ENCODE measurements at places on chromosomes 7 and 10.

- no peaks in the 10 kb centered on the region for H3K27me3 ChIP-seq
- no peaks in the 10 kb centered on the region for H3K4me1 ChIP-seq
- DNase-seq = no peak
These were observed 37.5 kb downstream of the STK32C start for GRCh38 chr10:132270256-132270655.

DNA sequence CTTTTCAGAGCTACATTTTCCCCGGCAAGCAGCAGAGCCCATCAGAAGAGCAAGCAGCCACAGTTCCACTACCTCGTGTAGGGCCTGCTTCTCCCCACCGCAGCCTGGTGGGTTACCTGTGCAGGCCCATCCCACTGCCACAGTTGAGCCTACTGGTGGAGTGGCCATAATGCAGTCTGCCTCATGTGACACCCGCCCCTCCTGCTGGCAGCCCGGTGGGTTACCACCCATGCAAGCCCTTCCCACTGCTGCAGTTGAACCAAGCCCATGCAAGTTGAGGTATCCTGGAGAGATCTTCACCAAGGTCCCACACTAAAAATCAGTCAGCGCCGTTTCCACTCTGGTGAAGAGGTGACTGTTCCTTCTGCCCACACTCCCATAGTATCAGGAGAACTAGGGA is 32.1 kb upstream of the CNNM1 start:
- no peak overlapping the region for H3K27ac ChIP-seq
- no peaks in the 10 kb centered on the region for H3K36me3 ChIP-seq
- no peaks in the 10 kb centered on the region for H3K27me3 ChIP-seq
- DNase-seq = no peak
- H3K4me1 ChIP-seq = no peaks in the 10 kb centered on the region

- no peaks in the 10 kb centered on the region for H3K27me3 ChIP-seq
- H3K36me3 ChIP-seq = no peaks in the 10 kb centered on the region
- no peak overlapping the region for H3K4me3 ChIP-seq
- H3K4me1 ChIP-seq = no peaks in the 10 kb centered on the region
These were observed 441.7 kb downstream of the TYW1 start for GRCh38 chr7:67438198-67438882.

DNA sequence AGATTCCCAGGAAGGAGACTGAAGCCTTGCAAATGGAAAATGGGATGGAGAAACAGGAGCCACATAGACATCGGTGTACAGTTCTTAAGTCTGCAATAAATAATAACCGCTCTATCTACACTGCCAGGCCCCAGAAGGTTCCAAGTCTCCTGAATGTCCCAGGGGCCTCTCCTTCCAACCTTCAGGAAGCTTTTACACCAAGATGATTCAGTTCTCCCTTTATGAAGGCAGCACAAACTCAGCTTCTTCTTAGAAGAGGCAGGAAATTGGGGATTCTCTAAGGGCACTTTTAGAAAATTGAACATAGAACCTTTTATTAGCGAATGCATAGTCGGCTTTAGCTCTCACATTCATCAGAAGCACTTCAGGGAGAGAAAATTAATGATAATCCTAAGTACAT is 130.8 kb upstream of the LYZL1 start:
- no peaks in the 10 kb centered on the region for H3K36me3 ChIP-seq
- H3K27me3 ChIP-seq = no peaks in the 10 kb centered on the region
- H3K4me1 ChIP-seq = no peaks in the 10 kb centered on the region
- H3K27ac ChIP-seq = no peak overlapping the region
- H3K4me3 ChIP-seq = no peak overlapping the region
- DNase-seq = no peak

GRCh38 chr7:80135309-80136104 is 876 bp downstream of the GNAI1 start:
- no peak overlapping the region for H3K27ac ChIP-seq
- no peak for DNase-seq
- H3K36me3 ChIP-seq = no peaks in the 10 kb centered on the region
- H3K27me3 ChIP-seq = peaks cover 3% of the 10 kb centered on the region
- no peaks in the 10 kb centered on the region for H3K4me1 ChIP-seq
- H3K4me3 ChIP-seq = no peak overlapping the region

- H3K36me3 ChIP-seq = no peaks in the 10 kb centered on the region
- H3K27ac ChIP-seq = no peak overlapping the region
- DNase-seq = no peak
- H3K4me1 ChIP-seq = peaks cover 31% of the 10 kb centered on the region
These were observed 3.8 kb upstream of the GTF2I start for GRCh38 chr7:74653686-74654181.

GRCh38 chr10:90407131-90407530 is 450.7 kb downstream of the HTR7 start:
- no peak overlapping the region for H3K4me3 ChIP-seq
- H3K27me3 ChIP-seq = no peaks in the 10 kb centered on the region
- H3K36me3 ChIP-seq = no peaks in the 10 kb centered on the region

GRCh38 chr7:14432924-14433323 is 443.5 kb upstream of the ETV1 start:
- no peaks in the 10 kb centered on the region for H3K4me1 ChIP-seq
- H3K27ac ChIP-seq = no peak overlapping the region
- no peak for DNase-seq
- no peaks in the 10 kb centered on the region for H3K27me3 ChIP-seq

GRCh38 chr10:130740166-130740565 is 571.4 kb downstream of the TCERG1L start:
- no peaks in the 10 kb centered on the region for H3K36me3 ChIP-seq
- DNase-seq = no peak
- H3K4me3 ChIP-seq = no peak overlapping the region
- no peak overlapping the region for H3K27ac ChIP-seq

- DNase-seq = no peak
- H3K36me3 ChIP-seq = no peaks in the 10 kb centered on the region
- no peak overlapping the region for H3K4me3 ChIP-seq
- H3K27me3 ChIP-seq = peaks cover 5% of the 10 kb centered on the region
- H3K27ac ChIP-seq = no peak overlapping the region
These were observed 11.5 kb upstream of the TAS2R39 start for GRCh38 chr7:143171697-143172096.

- no peak for DNase-seq
- no peak overlapping the region for H3K27ac ChIP-seq
- H3K36me3 ChIP-seq = no peaks in the 10 kb centered on the region
These were observed 16.3 kb downstream of the RBM33 start for GRCh38 chr7:155660758-155661093.

GRCh38 chr10:24086296-24087086 is 122.4 kb upstream of the KIAA1217 start:
- no peaks in the 10 kb centered on the region for H3K27me3 ChIP-seq
- no peaks in the 10 kb centered on the region for H3K36me3 ChIP-seq
- no peak overlapping the region for H3K27ac ChIP-seq
- no peak overlapping the region for H3K4me3 ChIP-seq
- no peaks in the 10 kb centered on the region for H3K4me1 ChIP-seq

GRCh38 chr10:3427347-3427746 is 254.8 kb upstream of the PITRM1 start:
- H3K27ac ChIP-seq = no peak overlapping the region
- no peaks in the 10 kb centered on the region for H3K4me1 ChIP-seq
- H3K4me3 ChIP-seq = no peak overlapping the region
- H3K27me3 ChIP-seq = no peaks in the 10 kb centered on the region

DNA sequence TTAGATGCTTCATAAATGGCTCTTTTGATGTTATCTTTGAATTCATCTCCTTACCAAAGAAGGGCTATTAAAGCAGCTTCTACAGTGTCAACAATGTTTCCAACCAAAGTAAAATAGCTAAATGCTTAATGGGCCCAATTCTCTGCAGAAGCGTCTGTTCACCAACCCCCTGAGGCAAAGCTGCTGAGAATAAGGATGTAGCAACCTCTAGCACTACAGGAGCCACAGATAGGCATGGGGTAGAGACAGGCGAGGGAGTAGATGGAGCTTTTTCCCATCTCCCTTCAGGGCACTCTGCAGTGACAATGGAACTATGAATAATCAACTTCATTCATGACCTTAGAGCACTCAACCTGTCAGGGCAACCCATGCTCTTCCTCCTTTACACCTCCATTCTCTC is 134.1 kb downstream of the FZD1 start:
- no peaks in the 10 kb centered on the region for H3K27me3 ChIP-seq
- H3K27ac ChIP-seq = no peak overlapping the region
- no peak for DNase-seq
- H3K36me3 ChIP-seq = no peaks in the 10 kb centered on the region

- H3K27ac ChIP-seq = no peak overlapping the region
- peaks cover 49% of the 10 kb centered on the region for H3K4me1 ChIP-seq
- peak; percentile 23 for DNase-seq
- H3K27me3 ChIP-seq = no peaks in the 10 kb centered on the region
- H3K36me3 ChIP-seq = no peaks in the 10 kb centered on the region
- H3K4me3 ChIP-seq = no peak overlapping the region
These were observed 25.3 kb downstream of the CCDC6 start for GRCh38 chr10:59880971-59881510.

DNA sequence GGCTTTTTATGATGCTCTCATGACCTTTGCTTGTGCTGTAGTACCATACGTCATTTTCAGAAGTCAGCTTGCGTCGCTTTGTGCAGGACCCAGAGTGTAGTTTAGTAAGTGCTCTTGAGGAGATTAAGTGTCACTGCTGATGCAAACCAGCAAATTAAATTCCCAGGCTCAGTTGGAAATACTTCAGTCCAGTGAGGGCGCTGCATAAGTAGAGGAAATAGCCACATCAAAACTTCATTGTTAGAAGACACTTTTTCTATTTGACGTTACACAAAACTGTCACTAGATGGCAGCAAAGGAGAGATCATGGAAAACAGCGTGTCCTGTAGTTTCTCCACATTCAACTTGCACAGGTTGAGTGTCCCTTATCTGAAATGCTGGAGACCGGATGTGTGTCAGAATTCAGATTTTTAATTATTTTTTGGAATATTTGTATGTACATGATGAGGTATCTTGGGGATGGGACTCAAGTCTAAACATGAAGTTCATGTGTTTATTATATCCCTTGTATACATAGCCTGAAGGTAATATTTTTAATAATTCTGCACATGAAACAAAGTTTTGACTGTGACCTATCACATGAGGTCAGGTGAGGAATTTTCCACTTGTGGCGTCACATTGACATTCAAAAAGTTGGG is 7.9 kb downstream of the ZNF22 start:
- no peak for DNase-seq
- H3K4me3 ChIP-seq = no peak overlapping the region
- no peaks in the 10 kb centered on the region for H3K4me1 ChIP-seq

GRCh38 chr7:43697690-43698089 is 31.6 kb downstream of the COA1 start:
- no peak for DNase-seq
- no peaks in the 10 kb centered on the region for H3K27me3 ChIP-seq
- H3K27ac ChIP-seq = no peak overlapping the region
- peaks cover 38% of the 10 kb centered on the region for H3K4me1 ChIP-seq
- no peaks in the 10 kb centered on the region for H3K36me3 ChIP-seq

GRCh38 chr7:21191321-21192073 is 236.4 kb upstream of the SP4 start:
- no peaks in the 10 kb centered on the region for H3K4me1 ChIP-seq

GRCh38 chr10:126376956-126377355 is 11.3 kb downstream of the ADAM12 start:
- H3K4me3 ChIP-seq = no peak overlapping the region
- no peaks in the 10 kb centered on the region for H3K4me1 ChIP-seq
- H3K27me3 ChIP-seq = no peaks in the 10 kb centered on the region
- DNase-seq = no peak
- no peak overlapping the region for H3K27ac ChIP-seq

DNA sequence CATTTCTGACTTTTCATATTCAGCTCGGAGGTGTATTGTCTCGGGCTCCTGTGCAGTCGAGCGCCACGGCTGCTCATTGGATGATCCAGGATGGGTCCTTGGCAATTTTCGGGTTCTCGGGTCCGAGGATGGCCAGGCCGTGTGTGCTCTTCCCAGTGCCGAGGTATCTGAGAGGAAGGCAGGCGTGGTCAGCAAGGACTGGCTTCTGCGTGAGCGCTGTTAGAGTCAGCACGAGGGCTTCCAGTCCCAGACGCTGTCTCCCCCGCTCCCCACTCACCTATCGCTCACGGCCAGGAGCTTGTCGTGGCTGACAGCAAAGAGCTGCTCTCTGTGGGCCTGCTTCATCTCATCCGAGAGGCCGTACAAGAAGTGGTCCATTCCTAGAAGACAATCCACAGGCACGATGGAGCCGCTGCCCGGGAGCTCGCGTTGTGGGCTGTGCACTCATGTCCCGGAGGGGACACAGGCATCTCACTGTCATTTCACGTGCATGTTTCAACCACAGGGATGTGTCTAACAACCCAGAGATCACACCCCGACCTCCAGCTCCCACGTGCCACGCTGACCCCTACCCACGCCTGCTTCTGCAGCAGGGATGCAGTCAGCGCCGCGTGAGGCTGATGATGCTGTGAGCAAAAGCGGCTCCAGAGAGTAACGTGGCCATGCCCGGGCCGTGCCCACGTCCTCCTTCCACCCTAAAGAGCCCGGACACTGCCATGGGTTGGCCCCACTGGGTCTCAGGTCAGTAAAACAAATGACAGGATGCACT is 34.4 kb downstream of the PITRM1 start:
- H3K4me3 ChIP-seq = no peak overlapping the region
- DNase-seq = no peak
- H3K27ac ChIP-seq = no peak overlapping the region
- H3K36me3 ChIP-seq = peaks cover 72% of the 10 kb centered on the region
- no peaks in the 10 kb centered on the region for H3K4me1 ChIP-seq

DNA sequence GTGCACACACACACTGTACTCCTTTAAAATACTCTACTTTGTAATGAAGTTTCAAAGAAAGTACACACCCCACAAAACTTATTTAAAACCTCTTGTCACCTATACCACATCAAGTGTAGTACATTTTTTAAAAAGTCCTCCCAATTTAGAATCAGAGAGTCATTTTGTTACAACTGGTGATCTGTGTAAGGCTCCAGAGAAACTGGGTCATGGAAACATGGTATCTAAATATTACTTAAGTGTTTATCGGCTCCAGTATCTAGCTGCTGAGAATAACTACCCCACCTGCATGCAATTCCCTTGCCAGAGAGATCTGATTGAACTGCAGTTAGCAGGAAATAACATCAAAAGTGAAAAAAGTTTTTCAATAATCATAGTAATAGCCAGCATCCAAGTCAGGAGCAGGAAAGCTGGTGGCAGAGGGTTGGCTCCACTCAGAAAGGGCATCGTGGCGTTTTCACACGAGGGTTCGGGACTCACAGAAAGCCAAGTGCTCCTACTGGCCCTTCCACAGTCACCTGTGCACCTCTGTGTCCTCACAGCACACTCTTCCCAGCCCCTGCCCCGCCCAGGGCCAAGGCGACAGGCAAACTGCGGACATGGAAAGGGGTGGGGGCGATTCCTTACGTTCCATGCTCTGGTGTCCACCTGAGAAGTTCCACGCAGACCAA is 6.5 kb downstream of the RGS10 start:
- H3K27me3 ChIP-seq = no peaks in the 10 kb centered on the region
- H3K27ac ChIP-seq = no peak overlapping the region
- peaks cover 84% of the 10 kb centered on the region for H3K4me1 ChIP-seq

DNA sequence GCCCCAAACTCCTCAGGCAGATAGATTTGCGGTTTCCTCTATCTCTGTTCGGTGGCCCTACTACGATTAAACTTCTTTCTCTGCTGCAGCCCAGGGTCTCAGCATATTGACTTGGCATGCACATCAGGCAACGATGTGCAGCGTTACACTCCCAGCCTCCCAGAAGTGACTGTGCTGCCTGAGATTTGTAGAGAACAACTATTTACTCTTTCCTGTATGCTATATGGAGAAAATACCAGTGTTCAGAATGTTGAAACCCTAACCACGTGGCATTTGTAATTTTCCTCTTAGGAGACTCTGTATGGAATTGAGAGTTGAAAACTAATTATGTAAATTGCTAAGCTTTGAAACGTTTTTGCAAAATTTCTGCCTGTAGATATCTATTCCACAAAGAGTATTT is 50.9 kb downstream of the GNAI1 start:
- no peak overlapping the region for H3K27ac ChIP-seq
- H3K4me3 ChIP-seq = no peak overlapping the region
- no peak for DNase-seq
